ENCODE measurements at places on chromosomes 12 and 14. TPM values are rescaled to one million over a fixed set of nuclear protein-coding genes. Genes with fewer than 3 reads are reported as not detected.

DNA sequence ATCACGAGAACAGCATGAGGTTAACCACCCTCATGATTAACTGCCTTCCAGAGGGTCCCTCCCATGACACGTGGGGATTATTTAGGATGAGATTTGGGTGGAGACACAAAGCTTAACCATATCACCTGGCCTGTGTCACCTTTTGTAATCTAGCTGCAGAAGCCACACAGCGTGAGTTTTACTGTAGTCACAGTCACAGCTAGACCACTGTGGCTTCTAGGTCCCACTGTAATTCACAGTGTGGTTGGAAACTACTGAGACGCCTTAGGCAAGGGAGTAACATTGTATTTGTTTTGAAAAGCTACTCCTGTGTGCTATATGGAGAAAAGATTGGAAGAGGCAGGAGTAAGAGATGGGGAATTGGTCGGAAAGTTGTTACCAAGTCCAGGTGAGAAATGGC, 46.3 kb upstream of the ASPG start:
- no peak for DNase-seq

DNA sequence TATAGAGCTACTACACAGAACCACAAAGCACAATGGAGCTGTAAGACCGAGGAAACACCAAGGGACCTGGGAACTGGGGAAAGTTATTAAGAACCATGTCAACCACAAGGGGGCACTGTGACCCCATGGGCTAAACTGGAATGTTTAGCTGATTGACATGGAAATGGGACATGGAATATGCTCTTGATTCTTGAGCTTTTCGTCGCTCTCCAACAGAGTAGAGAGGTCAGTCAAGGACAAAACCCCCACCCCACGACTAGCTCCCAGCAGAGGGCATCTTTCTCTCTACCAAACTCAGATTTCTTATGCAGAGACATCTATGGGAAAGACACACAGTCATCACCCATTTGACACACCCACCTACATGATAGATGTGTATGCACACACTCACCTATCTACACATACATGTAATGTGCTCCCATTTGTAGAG, 10.1 kb downstream of the NDRG2 start:
- peak; percentile 91 for DNase-seq

DNA sequence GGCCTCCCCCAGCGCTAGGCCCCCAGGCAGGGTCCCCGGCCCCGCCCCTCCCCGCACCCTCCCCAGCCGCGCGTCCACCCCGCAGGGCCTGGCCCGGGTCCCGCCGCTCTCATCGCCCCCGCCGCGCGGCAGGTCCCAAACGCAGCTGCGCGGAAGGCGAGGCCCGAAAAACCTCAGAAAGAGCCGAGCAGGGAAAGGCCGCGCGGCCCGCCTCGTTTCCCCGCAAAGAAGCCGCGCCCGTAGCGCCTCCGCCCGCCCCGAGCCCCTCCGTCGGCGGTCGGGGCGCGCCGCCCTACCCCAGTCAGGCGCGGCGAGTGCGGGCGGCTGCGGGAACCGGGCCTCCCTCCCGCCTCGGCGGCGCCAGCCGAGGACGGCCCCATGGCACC, 324 bp downstream of the POLE start:
- DNase-seq = no peak

Gene PLD4
- total RNA-seq = not detected

Gene CMTM5
- not detected for total RNA-seq

Gene ARF6
- 47.3 TPM for total RNA-seq

Gene DHRS2
- 14.7 TPM for total RNA-seq

DNA sequence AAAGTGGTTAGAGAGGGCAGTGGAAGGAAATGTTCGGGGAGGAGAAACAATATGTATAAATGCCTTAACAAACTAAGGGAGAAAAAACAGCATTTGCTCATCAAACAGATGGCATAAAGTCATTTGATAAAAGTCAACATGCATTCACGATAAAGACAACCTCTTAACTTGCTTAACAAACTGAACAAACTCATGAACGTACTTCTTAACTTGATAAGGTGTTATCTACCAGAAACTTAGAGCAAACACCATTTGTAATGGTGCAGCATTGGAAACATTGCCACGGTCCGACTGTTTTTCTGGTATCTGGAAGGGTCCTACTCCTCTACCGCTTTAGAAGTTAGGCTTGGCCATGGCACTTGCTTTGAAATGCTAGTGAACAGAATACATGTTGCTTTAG, 4.2 kb upstream of the RPS6KL1 start:
- DNase-seq = no peak

Gene OTX2
- total RNA-seq = not detected

- no peak for DNase-seq
Measured at GRCh38 chr14:88025313-88025712, 20.4 kb downstream of the GPR65 start.

GRCh38 chr14:71728386-71728785, 203.8 kb upstream of the RGS6 start:
- DNase-seq = no peak

- no peak for DNase-seq
Measured at GRCh38 chr12:8453021-8453513, 2.7 kb upstream of the CLEC6A start.

GRCh38 chr12:28855761-28856310, 293.2 kb upstream of the FAR2 start:
- no peak for DNase-seq

DNA sequence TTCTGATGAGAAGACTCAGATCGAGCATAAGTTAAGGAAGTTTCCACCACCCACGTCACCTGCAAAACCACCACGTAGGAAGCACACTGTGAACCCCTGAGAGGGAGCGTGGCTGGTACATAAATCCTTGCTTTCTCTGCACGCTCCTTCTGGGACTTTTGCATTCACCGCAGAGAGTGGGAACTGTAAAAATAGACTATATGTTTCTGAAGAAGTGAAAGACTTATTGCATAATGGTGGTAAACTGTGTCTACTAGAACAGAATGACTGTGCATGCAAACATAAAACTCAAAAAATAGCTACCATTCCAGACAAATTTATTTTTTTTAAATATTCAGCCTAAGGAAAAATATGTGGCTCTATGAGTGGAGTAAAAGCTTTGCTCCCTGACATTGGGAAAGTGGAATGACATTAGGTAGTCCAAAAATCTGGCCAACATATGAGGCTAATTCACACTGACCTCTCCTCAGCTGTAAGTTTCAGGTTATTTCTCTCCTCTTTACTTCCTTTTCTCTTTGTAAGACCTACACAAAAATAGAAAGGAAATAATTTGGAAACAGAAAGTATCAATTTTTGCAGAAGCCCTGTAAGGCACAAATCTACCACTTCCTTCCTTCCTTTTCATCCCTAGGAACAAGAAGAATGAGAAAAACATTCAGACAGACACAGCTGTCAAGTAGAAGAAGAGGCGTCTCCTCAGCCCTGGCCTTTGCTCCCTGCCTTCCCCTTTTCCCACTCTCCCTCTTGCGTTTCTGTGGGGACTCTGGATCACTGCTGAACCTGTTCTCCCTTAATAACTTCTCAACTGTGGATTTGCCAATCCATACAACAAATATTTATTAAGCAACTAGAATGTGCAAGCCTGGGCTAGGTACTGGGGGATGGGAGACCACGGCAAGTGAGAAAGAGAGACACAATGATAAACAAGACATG, 264.3 kb upstream of the FOXN3 start:
- no peak for DNase-seq

Gene LPAR5
- not detected for total RNA-seq

Gene SDR9C7
- total RNA-seq = not detected

DNA sequence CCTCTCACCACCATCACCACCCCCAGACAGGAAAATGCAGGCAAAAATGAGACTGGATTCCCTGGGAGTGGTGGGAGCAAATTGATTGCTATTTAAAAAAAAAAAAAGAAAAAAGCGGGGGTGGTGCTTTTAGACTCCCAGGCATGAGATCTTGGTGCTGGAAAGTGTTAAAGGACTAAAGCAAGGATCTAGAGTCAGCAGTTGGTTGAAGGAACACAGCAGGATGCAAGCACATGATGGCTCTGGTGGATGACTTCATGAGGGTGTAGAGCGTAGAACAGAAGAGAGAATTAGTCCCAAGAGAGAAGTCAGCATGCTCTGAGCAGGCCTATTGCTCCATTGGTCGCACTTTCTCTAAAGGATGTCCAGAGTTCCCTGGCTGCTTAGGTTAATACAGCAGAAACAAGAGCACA, 183.8 kb upstream of the HMGA2 start:
- no peak for DNase-seq

Gene CMKLR1
- total RNA-seq = not detected

GRCh38 chr12:47767216-47767724, 5.8 kb upstream of the SLC48A1 start:
- peak; percentile 85 for DNase-seq

Gene GALNT16
- not detected for total RNA-seq

GRCh38 chr12:6943722-6944380, at the start of the genes C12orf57 and RNU7-1:
C12orf57 (plus strand) TSS chr12:6944022; CDS start chr12:6944122, 100 bp downstream.
RNU7-1 (plus strand) TSS chr12:6943816.
- peak; percentile 96 for DNase-seq

GRCh38 chr14:62691647-62692489, 353.4 kb downstream of the KCNH5 start:
- DNase-seq = peak; percentile 80

Gene SLC25A47
- 0.37 TPM for total RNA-seq

Gene NOC4L
- total RNA-seq = 45.8 TPM

GRCh38 chr14:96042248-96042930, 3.2 kb downstream of the C14orf132 start:
- DNase-seq = no peak

- DNase-seq = no peak
Measured at GRCh38 chr12:89882050-89882449, 173.4 kb upstream of the ATP2B1 start.

Gene RASSF8
- total RNA-seq = not detected

DNA sequence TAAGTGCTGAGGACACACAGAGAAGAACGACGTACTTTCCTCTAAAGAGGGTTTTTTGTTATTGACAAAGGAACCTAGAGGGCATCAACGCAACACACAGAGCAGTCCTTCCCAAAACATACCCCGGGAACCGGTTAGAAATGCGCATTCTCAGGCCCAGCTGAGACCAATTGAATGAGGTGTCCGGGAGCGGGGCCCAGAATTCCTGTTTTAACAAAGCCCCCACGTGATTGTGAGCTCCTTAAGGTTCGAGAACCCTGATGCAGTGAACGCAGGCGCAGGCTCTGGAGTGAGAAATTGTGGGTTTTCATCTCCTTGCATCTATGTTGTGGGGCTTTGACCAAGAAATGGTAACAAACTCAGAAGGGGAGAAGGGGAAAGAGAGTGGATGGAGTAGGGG, 51.0 kb upstream of the TBX3 start:
- DNase-seq = no peak

Gene LRFN5
- total RNA-seq = not detected

- DNase-seq = no peak
Measured at GRCh38 chr12:57323416-57323815, 72.4 kb upstream of the STAC3 start.

GRCh38 chr12:69330475-69331473, 17.4 kb upstream of the LYZ start:
- peak; percentile 89 for DNase-seq

DNA sequence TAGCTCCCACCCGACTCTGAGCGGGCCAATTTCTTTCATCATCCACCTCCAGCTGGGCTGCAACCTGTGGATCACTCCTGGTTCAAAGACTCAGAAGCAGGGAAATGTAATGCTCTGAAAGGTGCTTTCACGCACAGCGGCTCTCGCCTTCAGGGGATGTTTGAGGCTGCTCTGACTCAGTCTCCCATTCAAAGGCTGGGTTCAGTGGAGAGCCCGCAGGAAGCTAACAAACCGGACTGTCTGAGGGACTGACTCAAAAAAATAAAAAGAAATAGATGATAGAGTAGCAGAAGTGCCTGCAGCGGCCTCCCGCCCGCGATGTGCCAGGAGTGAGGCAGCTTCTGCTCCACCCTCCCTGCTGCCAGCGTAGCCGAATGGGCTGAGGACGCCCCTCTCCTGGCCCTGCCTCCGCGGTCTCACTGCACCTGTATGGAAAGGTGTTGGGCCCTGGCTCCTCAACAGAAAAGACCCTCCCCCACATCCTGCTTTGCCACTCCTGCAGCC, 98.0 kb downstream of the GCH1 start:
- DNase-seq = no peak

DNA sequence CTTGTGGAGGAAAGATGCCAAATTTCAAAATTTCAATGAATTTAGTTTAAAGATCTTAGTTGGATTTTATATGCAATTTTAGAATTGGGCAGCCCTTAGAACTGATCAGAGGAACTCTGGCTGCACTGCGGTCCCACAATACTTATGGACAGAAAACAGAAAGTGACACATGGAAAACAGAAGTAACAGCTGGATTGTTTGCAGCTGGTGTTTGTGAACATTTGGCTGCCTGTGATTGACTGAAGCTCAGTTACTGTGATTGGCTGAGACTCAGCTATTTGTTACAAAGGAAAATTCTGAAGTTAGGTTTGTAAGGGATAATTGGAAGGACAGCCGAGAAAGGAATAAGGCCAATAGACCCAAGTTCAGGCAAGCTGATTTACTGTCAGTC, 10.0 kb upstream of the KRT86 start:
- DNase-seq = no peak

DNA sequence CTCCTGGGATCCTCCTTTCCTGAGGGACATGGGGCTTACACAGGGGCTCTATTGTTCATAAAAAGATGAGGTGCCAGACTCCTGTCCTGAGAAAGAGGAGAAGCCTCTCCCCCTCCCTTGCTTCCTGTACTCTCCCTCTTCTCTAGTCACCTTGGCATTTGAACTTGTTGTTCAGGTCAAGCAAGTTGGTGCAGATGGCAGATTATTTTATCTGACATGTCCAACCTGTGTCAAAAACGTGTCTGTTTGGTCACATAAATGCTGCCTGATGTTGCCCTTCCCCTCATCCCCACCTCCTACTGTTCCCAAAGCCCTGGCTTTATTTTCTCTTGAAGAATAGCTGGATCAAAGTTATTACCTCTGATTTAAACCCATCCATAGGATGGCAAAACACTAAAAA, 154.8 kb downstream of the TMX1 start:
- DNase-seq = no peak

Gene PRPF40B
- total RNA-seq = 12.3 TPM

GRCh38 chr12:110636516-110636915, 22.6 kb downstream of the TCTN1 start:
- no peak for DNase-seq

DNA sequence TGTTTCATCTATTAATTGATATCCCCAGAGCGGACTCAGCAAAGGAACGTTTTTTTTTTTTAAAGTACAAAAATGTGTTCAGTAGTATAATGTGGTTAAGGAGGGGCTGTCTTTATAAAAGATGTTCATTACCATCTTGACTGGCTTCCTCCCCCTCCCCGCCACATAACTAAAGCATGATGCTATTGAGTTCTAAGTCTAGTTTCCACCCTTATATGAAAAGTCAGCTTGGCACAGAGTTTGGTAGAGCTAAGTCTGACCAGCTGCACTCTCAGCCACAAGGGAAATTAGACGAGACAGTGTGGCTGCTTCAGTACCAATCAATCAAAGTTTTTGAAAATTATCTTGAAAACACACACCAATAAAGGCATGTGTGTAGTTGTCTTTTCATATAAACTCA, 1.9 kb upstream of the MYBPC1 start:
- no peak for DNase-seq

- no peak for DNase-seq
Measured at GRCh38 chr12:123531091-123531490, 2.4 kb downstream of the RILPL1 start.

- no peak for DNase-seq
Measured at GRCh38 chr12:9793779-9794395, 33.2 kb upstream of the CD69 start.

- DNase-seq = no peak
Measured at GRCh38 chr14:83314764-83315163, 1781.1 kb upstream of the SEL1L start.

All from HT-29 (cell line).